ENCODE measurements at places on chromosomes 7 and 10.

GRCh38 chr10:58642916-58643428 lies 130.3 kb downstream of the BICC1 start:
- no peak for DNase-seq

DNA sequence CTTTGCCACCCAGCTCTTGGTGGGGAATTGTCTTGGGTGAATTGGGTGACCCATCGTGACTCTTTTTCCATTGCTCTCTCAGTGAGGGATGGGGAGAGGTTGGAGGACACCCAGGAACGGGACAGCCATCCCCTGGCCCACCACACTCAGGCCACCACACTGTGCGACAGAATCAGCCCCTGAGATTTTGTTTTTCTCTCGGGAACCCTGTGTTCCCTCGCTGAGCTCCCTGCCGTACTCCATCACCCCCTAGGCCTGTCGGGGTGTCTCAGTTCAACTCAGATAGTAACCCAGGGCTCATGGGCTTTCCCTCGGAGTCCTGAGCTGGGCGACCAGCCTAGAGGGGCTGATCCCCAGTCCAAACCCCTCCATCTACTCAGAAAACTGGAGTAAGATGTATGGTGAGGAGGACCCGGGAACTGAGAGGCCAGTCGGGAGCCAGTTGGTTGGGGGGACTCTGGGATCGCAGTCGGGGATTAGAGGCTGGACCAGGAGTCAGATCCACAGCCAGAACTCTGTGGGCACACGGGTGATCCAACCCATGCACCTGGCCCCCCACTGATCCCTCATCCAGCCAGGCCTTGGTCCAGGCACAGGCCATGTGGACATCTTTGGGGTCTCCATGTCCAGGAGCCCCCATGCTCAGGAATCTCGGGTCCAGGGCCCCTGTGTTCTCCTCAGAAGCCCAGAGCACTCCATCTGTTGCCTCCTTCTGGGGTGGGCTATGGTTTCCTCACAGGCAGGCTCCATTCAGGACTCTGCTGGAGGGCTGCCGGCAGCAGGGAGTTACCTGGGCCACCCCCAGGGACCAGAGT lies 9.3 kb downstream of the CRYGN start:
- no peak for DNase-seq

DNA sequence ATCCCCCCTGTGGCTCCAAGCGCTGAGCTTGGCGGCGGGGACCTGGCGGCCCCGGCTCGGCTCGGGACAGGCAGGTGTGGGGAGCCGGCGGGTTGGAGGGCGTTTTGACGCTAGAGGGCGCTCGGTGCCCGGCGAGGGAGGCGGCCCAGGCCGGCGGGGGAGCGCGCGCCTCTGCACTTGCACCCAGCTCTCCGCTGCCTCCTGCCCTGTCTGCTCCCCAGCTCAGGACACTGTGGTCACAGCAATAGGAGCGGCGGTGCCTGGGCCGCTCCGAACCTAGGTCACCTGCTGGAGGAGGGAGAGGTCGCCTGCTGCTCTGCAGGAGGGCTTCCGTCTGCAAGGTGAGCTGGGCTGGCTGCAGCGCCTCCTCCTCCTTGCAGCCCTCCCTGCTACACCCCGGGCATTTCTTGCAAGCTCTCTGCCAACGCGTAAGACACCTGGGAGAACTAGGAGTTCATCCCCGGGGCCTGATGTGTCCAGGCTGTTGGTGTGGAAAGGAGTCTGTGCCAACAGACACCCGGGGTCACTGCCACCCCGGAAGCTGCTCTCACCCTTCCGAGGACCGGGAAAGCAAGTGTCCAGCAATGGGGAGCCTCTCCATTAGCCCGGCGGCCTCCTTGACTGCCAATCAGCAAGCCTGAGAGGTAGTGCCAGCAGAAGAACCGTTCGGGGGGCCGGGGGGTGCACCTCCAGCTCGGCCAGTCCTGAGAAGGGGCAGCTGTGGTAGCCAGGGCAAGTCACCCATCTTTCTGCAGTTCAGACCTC lies 620.4 kb downstream of the GALNT17 start:
- peak; percentile 51 for DNase-seq

- DNase-seq: no peak
Observed at GRCh38 chr7:102721-103120, 89.7 kb upstream of the FAM20C start.

DNA sequence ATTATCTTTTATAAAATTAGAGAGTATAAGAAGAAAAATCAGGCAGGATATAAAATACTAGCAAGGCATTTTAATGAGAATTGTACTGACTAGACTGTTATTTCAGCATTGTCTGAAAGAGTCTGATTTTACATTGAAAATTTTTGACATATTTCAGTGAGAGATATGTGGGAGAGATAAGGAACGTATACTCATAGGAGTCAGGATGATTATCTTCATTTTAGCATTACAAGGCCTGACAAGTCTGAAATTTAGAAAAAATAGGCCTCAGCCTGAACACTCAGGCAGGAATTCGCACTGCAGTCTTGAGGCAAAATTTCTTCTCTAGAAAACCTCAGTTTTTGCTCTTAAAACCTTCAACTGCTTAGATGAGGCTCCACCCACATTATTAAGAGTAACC lies 386.0 kb downstream of the HGF start:
- no peak for DNase-seq

DNA sequence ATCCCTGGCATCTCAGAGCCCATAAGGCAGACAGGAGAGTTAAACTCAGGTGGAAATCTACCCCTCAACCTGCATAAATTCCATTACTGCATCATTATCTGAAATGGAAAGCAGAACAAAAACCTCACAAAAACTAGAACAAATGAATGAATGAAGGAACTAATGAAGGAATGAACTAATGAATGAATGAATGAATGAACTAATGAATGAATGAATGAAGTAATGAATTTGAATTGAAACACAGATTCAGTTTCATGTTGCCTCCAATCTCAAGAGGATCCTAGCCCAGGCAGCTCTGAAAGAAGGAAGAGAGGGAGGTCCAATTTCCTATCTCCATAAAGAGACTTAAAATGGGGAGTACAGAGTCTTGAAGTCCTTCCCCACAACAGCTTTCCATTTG lies 1.9 kb upstream of the UCN3 start:
- no peak for DNase-seq

DNA sequence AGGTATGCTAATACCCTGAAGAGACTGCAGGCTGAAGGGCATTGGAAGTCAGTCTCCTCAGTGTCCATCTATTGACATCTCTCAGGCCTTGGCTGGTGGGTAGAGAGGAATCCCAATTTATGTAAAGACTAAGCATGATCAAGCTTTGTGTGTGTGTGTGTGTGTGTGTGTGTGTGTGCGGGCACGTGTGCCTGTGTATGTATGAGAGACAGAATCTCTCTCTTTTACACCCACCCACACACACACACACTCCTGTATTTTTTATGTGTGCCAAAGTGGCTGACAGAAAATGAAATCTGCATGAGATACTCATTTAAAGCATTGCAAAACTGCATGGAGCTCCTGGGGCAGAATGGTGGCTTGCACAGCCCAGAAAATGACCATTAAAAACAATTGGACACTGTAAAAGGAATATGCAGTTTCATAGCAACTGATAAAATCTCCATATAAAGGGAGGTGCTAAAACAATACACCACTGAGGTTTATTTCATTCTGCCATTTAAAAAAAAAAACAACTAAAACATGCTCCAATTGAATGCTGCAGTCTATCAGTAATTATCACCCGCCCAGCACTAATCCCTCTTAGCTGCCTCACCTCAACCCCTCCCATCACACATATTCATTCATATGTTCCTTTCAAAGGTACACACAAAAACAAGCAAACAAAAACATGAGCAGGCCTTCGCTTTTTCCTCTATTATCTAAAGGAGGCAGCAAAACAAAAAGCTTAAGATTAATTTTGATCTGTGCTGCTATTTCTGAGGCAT lies 385.0 kb downstream of the KCNMA1 start:
- no peak for DNase-seq

- no peak for DNase-seq
Observed at GRCh38 chr10:31526178-31526577, 207.2 kb downstream of the ZEB1 start.

GRCh38 chr7:101303102-101303701 lies 18.4 kb downstream of the IFT22 start:
- DNase-seq: no peak

All from activated CD8-positive, alpha-beta T cell treated with anti-CD3 and anti-CD28 coated beads, Interleukin-2, amount 10 ng/mL, durations not matched to agents 7 days and 5 days (primary cell).